Stimulated activated CD8-positive, alpha-beta memory T cell treated with anti-CD3 and anti-CD28 coated beads, Interleukin-7, amount 100 ng/mL, for 1 hour (primary cell): ENCODE measurements at places on chromosomes 1 and 21.

DNA sequence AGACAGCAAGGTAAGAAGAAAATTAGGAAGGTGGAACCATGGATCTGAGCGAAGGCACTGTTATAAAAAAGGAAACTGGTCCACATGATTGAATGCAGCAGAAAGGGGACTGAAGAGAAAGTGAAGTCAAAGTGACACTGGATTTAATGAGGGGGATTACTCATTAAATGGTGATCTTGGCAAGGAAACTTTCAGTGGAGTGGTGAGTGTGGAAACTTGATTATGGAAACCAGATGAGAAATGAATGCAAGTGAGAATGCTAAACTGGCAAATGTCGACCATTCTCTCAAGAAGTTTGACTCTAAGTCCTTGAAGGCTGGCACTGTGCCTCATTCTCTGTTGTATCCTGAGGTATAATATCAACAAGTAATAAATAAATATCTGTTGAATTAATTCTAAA lies 23.3 kb downstream of the COLGALT2 start:
- no peak for DNase-seq

GRCh38 chr1:176989754-176990153 lies 174.8 kb downstream of the ASTN1 start:
- no peak for DNase-seq

GRCh38 chr1:59107516-59107915 lies 189.4 kb upstream of the FGGY start:
- DNase-seq: no peak

GRCh38 chr1:9186082-9186859 lies 48.3 kb upstream of the H6PD start:
- DNase-seq: no peak
